ENCODE measurements at places on chromosomes 7 and 10.

DNA sequence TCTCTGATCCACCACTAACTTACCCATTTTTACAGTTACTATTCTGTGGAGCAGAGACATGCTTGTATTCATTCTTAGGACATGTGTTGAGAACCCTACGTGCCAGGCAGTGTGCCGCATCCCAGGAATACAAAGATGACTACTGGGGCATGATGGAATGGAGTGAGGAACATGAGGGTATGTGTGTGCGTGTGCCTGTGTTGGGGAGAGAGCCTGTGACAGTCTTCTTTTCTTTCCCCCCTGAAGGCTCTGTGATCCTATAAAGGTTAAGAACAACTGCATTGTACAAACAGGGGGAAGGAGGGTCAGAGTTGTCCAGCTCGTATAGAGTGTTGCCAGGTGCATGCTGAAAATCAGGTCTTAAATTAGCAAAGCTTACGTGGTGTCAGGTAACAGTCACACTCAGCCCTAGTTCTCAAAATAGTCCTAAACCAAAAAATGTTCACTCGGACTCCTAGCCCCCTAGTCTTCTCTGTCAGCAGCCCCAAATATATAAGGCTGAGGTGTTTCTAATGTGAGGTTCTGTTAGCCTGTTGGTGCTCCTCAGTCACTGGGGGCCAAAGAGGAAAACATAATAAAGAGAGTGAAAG is 161.9 kb downstream of the CELF2 start:
- no peaks in the 10 kb centered on the region for H3K4me1 ChIP-seq
- H3K4me3 ChIP-seq: no peak overlapping the region
- no peaks in the 10 kb centered on the region for H3K36me3 ChIP-seq
- no peak for DNase-seq

- 0 out of 2 replicates have a peak, but pooled peaks cover 1% of the 10 kb centered on the region for H3K4me1 ChIP-seq
- no peaks in the 10 kb centered on the region for H3K27me3 ChIP-seq
- no peak for DNase-seq
- H3K36me3 ChIP-seq: no peaks in the 10 kb centered on the region
- no peak overlapping the region for H3K4me3 ChIP-seq
Observed at GRCh38 chr10:87603196-87603595, 56.5 kb upstream of the PAPSS2 start.

DNA sequence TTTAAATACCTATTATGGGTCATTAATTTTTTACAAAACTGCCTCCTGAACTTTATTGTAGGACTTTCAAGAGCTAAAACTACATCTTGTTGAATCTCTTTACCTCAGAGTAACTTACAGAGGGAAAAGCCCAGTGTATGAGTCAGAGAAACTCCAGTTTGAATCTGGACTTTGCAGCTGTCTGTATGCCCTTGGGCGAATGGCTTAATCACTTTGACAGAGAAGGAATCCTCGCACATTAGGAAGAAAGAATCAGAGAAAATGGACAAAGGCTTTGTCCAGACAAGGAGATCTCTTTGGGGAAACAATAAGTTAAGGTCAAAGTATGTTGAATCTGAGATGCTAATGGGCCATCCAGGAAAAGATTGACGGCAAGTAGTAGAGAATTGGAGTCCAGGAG is 484.2 kb upstream of the CELF2 start:
- H3K4me1 ChIP-seq: no peaks in the 10 kb centered on the region
- H3K27me3 ChIP-seq: 0 out of 2 replicates have a peak, but pooled peaks cover 2% of the 10 kb centered on the region
- no peak overlapping the region for H3K27ac ChIP-seq
- H3K36me3 ChIP-seq: no peaks in the 10 kb centered on the region
- no peak overlapping the region for H3K4me3 ChIP-seq

DNA sequence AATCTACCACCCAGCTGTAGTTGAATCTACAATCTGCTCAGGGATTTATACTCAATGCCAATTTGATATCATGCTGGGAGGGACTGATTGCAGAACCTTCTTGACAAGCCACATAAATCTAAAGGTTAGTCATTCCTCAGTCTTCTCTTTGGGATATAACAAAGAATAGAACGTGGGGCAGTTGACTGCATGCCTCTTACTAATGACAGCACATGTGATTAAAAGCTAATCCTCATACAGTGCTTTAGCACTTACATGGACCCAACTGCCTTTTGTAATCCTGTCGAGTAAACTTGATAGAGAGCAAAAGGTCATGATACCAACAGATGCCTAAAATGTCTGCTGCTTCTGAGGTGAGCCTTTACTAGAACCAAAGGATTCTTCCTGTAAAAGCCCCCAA is 12.3 kb downstream of the KLHL7 start:
- H3K4me1 ChIP-seq: peaks cover 2% of the 10 kb centered on the region
- H3K36me3 ChIP-seq: no peaks in the 10 kb centered on the region
- DNase-seq: no peak
- no peaks in the 10 kb centered on the region for H3K27me3 ChIP-seq

DNA sequence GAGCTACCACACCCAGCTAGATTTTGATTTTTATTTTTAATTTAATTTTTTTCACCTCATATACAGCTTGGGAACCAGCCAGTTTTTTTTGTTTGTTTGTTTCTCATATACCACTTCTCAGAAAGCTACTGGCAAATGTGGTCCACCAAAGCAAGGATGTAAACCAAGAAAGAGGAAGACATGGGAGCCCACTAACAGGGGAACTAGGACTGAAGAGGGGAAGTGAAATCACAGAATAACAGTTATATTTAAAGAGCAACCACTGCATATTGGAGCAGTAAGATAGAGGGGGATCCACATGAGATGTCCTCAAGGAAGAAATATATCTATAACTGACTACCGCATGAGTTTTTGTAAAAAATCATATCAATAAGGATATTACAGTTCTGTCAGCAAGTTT is 10.5 kb downstream of the CPVL start:
- no peak overlapping the region for H3K27ac ChIP-seq
- H3K27me3 ChIP-seq: no peaks in the 10 kb centered on the region
- H3K4me1 ChIP-seq: no peaks in the 10 kb centered on the region
- no peak overlapping the region for H3K4me3 ChIP-seq

DNA sequence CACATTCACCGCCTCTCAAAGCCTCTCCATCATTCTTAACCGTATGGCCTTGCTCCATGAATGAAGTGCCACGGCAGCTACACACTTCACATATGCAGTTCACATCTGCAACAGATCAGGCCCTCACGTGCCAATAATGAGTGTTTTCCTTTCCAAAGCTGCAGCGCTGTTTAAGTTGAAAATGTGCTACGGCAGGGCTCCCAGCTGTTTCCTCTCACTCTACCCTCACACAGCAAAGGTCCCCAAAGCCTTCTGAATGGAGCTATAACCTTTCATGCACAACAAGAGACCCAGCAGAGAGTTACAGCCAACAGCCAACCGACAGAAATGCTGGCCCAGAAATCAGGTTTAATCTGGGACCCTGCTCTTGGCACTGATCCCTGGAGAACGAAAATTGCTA is 236.1 kb downstream of the ELMO1 start:
- H3K27me3 ChIP-seq: no peaks in the 10 kb centered on the region
- no peak for DNase-seq
- no peak overlapping the region for H3K27ac ChIP-seq
- peaks cover 3% of the 10 kb centered on the region for H3K4me1 ChIP-seq
- no peak overlapping the region for H3K4me3 ChIP-seq
- H3K36me3 ChIP-seq: no peaks in the 10 kb centered on the region

GRCh38 chr10:84511106-84511505 is 182.7 kb downstream of the CCSER2 start:
- H3K27ac ChIP-seq: no peak overlapping the region
- H3K4me3 ChIP-seq: no peak overlapping the region
- H3K27me3 ChIP-seq: no peaks in the 10 kb centered on the region
